ENCODE measurements at places on chromosomes 4 and X.
A peak's percentile ranks its signal among the peaks of the same experiment; 100 is the strongest.

DNA sequence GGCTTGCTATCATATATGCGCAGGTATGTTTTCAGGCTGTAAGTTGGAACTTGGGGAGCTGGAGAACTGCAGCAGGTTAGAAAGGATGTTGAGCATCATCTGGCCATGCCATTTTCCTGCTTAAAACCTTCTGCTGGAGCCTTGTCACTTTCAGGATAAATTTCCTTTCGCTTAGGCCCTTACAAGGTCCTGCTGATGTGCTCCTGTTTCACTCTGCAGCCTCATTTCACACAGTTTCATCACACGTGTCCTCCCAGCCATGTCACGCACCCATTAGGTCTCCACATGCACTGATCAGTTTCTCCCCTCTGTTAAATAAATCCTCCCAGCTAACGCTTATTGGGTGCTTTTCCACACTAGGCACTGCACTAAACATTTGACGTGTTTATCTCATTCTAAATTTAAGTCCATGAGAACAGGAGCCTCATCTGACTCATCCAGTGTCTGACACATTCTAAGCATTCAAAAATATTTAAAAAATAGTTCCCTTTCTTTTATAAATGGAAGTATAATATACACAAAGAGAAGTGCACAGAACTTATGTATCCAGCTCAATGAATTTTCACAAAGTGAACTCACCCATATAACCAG is 14.5 kb downstream of the SOD3 start:
- DNase-seq: no peak

DNA sequence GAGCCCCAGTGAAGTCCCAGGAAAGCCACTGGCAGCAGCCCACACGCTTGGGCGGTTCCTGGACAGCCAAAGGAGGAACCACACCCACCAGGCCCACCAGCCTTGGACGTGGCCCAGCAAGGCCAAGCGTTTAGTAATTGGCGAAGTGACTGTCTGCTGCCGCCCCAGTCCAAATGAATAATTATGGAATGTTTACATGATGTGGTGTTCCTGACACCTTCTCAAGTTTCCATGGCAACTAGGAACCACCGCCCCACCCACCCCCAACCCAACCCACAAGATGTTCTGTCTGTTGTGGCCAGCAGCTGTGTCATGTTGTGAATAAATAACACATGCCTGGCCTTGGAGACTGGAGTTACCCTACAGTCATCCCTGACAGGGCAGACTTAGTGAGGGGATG is 22.3 kb downstream of the APLN start:
- peak; percentile 22 for DNase-seq

GRCh38 chr4:52037689-52038102 is 403 bp downstream of the SGCB start:
- peak; percentile 72 for DNase-seq

DNA sequence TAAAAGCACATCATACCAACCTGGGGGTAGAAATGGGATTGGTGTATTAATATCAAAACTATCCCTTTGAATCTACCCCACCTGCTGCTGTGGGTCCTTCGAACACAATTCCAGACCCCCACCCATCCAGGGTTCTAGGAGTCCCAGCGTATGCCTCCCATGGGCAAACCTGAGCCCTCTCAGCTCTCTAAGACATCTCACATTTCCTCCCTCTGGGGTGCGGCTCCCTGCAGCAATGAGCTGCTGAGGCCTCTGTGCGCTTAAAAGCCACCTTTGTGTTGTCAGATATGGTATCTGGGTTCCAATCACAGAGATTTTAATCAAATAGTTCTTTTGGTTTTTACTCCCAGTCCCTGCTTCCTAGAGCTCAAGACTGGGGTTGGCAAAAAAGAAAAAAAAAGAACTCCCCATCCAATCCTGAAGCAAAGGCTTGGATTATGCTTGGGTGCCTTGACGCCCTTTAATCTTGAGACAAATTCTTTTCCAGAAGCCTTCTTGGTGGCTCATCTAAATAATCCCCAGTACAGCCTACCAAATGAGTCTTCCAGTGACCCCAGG is 37.5 kb upstream of the NOCT start:
- no peak for DNase-seq

GRCh38 chr4:112859456-112860184 is 189.8 kb upstream of the ANK2 start:
- no peak for DNase-seq

DNA sequence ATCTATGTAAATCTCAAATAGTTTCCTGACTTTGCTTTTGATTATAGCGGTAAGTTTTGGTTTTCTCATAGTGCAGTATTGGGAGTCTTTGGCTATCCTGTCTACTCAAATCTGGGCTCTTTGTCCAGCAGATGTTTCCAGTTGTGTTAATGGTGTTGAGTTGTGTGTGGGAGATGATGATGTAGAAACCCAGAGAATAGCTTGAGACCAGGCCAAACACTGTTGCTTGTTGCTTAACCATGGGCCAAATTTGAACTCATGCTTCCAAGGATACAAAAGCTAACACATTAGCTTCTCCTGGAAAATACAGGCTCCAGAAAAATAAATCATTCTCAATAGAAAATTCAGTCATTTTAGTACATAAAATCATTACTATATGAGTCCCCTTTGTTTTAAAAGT is 82.6 kb upstream of the GYPA start:
- DNase-seq: no peak

DNA sequence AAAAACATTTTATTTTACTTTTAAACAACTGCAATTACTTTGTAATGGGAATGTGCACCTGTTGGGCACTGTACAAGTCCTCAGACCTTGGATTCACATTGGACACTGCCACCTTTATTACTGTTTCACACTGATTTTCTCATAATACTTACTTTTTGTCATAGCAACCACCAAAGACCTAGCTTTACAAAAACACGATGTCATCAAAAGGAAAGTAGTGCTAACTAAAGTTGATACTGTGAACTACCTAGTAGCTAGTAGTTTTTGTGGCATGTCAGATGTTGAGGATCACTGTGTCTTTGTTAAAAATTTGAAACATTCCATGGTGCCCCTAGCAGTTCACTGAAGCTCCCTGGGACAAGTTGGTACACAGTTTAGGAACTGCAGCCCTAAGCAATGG is 62.9 kb upstream of the HOPX start:
- DNase-seq: no peak

- peak; percentile 72 for DNase-seq
These were observed 1993.8 kb downstream of the ARAP2 start for GRCh38 chr4:34250562-34250961.

DNA sequence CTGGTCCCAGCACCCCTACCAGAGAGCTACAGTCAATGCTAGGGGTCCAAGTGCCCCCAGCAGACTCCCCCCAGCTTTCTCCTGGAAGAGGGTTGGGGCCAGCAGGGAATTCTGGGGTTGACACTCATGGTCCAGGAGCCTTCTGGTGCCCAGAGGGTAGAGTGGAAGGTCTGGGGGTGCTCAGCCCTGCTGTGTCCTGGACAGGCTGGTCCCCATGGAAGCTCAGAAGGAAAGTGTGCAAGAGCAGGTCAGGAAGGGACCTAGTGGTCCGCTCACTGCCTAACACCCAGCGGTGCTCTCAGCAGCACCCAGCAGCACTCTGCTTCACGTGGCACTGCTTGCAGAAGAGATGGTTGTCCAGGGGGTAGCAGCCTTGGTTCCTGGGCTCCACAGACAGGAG is 6.9 kb downstream of the TEX13C start:
- DNase-seq: no peak

GRCh38 chr4:151568966-151569365 is 160.0 kb downstream of the FHIP1A start:
- DNase-seq: no peak

DNA sequence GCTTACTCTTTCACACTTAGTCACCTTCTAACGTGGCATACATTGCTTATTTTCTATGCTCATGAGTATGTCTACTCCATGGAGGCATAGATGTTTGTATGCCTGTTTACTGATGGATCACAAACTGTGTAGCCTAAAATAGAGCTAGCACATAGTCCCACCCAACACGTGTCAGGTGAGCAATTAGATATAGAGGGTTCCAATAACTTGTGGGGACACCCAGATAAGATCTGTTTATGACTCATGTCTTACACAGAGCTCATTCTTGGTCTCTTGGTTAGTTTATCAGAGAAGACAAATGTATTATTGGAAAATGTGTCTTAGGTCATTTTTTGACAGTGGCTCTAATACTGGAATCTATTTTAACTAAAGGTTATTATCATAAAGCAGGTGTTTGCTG is 6.8 kb downstream of the ZFP42 start:
- DNase-seq: no peak

GRCh38 chr4:105509291-105509690 is 35.4 kb upstream of the PPA2 start:
- no peak for DNase-seq

- peak; percentile 87 for DNase-seq
These were observed 98.8 kb downstream of the ANXA3 start for GRCh38 chr4:78650106-78651024.

DNA sequence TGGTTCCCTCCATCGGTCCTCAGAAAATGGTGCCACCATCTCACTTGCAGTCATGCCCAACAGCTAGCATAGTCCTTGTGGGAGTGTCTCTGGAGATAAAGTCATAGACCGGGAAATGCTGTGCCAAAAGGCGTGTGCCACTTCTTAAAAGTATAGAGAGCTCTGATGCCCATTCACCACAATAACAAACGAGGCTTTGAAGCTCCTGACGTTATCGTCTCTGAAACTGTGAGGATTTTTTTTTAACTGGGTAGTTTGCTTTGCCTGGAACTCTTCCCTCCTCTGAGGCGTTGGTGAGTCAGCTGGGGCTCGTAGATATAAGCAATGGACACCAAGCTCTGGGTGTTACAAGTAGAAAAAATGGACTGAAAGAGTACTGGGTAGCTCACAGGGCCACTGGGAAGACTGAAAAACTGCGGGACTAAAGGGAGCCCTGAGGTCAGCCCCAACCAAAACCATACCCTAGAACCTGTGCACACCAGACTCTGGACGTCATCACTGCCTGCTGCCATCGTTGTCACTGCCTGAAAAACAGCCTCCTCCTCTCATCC is 89.4 kb upstream of the TRIM2 start:
- DNase-seq: peak; percentile 78

GRCh38 chr4:2515830-2516550 is 20.5 kb upstream of the FAM193A start:
- no peak for DNase-seq

- DNase-seq: peak; percentile 90
These were observed 29.6 kb downstream of the SLC16A2 start for GRCh38 chrX:74450803-74451449.

- peak; percentile 72 for DNase-seq
These were observed 16.6 kb downstream of the CHST7 start for GRCh38 chrX:46589977-46590723.

- no peak for DNase-seq
These were observed 526.0 kb downstream of the IL1RAPL1 start for GRCh38 chrX:29113221-29113620.

DNA sequence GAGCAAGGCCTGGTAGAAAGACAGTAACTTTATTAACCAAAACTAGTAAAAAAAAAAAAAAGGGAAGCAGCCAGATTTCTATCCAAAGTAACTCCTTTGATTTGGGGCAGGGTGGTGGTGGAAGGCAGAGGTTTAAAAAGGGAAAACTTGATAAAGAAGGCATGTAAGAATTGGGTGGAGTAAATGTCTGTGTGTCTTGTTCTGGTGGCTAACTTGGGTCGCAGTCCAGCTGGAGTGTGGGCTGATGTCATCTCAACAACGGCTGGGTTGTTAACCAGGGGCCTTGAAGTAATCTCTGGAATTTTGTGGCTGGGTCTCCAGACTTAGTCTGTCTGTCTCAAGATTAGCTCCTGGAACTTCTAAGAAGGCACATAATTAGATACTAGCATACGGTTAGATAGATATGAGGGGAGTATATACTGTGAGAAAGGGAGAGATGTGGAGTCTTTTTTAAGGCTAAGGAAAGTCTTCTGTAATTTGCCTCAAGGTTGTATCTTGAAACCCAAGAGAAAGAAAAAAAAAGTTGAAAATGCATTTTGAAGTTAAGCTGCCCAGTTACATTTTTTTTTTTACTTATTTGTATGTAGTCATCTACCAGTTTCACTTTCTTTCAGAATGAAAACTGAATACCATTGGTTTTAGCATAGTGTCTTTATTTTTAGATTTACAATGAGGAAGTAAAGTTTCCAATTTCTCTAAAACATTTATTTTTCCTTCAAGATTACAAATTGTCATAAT is 48.3 kb downstream of the MTHFD2L start:
- DNase-seq: peak; percentile 31

DNA sequence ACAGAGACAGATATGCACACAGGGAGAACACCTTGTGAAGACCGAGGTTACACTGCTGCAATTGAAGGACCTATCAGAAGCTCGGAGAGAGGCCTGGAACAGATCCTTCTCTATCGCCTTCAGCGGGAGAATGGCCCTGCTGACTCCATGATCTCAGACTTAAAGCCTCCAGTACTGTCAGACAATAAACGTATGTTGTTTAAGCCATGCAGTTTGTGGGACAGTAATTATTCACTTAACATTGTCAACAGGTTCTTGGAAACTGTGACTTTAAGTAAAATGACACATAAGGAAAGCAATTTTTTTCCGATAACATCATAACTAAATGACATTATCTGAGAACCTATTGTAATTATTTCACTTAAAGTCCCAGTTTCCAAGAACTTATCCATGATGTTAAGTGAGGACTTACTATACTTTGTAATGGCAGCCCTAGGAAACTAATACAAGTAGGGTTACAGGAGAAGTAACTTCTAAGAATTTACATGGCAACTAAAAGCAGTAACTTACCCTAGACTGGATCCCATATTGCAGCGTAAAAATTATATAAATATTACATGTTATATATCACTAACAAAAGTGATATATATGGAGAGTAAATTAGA is 180.8 kb upstream of the MAB21L2 start:
- DNase-seq: no peak

DNA sequence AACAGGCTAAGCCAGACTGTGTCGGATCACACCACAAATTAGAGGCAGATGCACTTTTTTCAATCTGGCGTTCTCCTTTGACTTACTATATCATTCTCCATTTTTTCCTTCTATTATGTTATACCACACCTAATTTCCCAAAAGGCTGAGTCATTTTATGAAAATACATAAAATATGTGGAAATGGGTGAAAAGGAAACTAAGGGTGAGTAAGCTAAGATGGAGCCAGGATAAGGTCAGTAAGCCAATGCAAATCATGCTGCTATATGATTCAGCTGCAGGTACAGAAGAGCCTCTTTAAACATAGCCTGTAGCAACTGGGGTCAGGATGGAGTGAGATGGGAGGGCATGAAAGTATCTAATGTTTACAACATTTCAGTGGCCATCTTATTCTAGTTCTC is 94.0 kb upstream of the TEX13A start:
- DNase-seq: peak; percentile 41

GRCh38 chr4:101285985-101286384 is 61.3 kb downstream of the PPP3CA start:
- no peak for DNase-seq

- no peak for DNase-seq
These were observed 21.7 kb upstream of the GEMIN8 start for GRCh38 chrX:14051416-14051815.

GRCh38 chrX:65588795-65589194 is 54.2 kb upstream of the LAS1L start:
- no peak for DNase-seq

DNA sequence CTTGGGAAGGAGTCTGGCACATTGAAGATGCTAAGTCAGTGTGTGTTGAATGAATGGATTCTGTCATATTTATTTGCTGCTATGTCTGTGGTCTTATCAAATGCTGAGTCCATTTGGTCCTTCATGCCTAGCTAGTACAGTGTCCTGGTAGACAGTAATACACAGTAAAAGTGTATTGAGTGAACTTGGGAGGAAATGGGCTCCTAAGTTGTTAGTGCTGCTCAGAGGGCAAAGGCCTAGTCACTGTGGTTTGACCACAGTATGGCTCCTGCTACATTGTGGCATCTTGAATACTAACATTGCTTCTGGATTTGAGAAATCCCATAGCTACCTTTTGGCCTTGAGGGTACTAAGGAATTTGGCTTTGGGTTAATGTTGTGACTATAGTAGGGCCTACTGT is 33.9 kb downstream of the MTM1 start:
- no peak for DNase-seq

GRCh38 chr4:104302731-104303130 is 192.0 kb downstream of the CXXC4 start:
- no peak for DNase-seq

All from LHCN-M2 (cell line).